ENCODE measurements at places on chromosomes 16 and 17.

DNA sequence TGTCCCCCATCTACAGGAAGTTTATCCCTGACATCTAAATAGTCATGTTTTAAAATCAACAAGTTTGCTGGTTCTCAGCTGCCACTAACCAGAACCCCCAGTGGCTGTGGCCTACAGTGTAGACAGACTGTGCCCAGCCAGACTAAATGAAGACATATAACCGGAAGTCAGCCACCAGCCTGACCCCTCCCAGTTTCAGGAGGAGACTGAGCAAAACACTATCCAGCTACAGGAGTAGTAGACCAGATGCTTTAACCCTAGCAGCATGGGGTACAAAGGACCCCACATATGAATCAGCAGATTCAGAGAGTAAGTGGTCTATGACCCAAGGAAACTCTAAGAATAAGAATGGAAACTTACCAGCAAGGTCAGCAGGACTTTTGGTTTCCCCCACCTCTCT lies 83.4 kb downstream of the HIC1 start:
- DNase-seq: no peak

DNA sequence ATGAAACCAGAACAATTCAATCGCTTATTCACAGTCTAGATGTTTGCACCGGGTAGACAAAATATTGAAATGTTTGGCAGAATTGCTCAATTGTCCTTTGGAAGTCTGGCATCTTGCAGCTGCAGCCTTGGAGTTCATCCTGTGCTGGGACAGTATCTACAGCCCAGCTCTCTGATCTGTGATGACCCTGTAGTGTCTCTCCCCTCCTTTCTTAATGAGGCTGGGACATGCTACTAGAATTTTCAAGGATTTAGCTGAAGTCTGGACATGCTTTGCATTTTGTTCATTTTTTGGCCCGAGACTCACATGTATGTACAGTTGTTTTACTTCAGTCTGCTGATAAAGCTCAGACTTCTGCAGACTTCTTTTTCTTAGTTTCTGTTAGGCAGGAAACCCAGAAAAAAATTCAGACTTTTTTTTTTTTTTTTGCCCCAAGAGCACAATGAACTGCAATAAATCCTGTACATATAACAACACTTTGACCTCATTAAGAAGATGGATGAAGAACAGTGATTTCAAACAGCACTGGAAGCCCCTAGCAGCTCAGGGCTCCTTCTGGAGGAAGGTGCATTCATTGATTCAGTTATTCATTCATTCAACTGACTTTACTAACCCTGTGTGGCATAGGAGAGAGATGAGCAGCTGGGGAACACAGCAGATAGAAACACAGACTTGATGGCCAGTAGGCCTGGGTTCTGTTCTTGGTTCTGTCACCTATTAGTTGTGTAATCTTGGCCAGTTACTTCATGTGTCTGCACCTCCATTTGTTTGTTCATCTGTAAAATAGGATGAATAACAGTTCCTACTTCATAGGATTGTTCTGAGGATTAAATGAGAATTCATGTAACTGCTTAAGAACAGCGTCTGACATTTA lies 210.0 kb downstream of the MAP2K4 start:
- no peak for DNase-seq

DNA sequence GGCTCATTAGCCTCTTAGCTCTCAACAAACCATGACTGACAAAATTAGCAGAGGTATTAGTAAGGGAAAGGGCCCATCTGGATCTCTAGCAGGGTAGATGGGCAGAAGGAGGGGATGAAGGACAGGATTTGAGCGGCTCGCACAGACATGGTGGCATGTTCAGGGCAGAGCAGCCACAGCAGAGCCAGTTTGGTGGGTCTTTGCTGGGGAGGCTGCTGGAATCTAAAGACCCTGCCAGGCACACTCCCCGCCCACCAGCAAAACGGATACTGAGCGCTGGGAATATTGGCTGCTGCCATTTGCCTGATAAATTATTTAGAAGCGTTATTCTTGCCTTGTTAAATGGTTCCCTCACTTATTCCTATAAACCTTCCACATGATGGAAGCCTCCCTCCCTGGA lies 20.7 kb upstream of the NAT9 start:
- no peak for DNase-seq

- no peak for DNase-seq
Measured at GRCh38 chr17:27240086-27240801, 53.7 kb upstream of the WSB1 start.

DNA sequence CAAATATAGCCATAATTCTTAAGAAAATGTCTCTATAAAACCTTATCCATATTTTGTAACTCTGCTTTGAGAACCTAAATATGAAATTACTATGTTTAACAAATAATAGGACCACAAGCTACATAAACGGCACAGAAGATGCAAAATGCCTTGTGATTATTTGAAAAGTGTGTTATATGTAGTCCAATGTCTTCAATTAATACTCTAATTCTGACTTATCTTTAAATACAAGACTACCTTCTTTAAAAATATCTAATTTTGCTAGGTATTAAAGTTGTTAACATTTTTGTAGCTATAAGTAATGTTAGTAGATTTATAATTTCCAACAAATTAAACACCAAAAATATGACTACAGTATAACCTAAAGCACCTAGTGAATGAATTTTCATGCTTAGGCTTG lies 17.0 kb downstream of the PSMD12 start:
- no peak for DNase-seq

GRCh38 chr17:54180950-54181349 lies 358.2 kb downstream of the KIF2B start:
- DNase-seq: no peak

DNA sequence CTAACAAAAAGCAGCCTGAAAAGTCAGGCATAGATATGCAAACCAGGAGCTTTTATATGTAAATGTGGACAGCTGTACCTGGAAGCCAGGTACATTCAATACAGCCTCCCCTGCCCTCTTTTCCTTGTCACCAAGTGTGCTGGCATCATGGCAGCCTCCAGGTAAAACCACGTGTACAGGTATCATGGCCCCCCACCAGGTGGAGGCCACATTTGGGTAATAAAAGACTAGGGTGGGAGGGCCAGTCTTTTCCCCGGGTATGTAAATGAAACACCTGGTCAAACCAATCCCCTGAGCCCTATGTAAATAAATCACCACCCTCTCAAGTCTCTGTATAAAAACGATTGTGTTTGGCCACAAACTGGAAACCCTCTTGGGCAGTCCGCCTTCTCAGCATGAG lies 226.4 kb upstream of the GOT2 start:
- DNase-seq: no peak

DNA sequence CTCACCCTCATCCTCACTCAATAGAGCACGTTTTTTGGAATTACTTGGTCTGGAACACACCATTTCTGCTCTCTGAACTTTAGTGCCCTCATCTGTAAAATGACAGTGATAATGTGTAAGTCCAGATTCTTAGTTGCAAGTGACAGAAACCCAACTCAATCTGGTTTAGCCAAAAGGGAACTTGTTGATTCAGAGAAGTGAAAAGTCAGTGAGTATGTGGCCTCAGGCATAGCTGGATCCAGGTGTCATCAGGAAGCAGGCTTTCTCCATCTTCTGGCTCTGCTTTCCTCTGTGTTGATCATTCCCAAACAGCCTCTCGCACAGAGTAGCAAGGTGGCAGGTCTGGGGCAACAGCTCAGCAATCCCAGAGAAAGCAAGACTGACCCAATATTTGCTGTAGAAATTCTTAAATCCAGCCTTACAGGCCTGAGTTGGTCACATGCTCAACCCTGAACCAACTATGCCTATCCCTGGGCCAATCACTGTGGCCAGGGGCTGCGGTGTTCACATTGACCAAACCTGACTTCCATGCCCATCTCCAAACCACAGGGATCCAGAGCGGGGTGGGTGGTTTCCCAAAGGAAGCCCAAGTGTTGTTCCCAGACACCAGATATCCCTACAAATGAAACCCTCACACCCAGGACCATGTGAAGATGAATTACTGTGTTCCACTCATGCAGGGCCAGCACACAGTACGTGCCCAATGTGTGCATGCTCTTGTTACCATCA lies 23.3 kb upstream of the ALKBH5 start:
- DNase-seq: no peak

GRCh38 chr16:69465881-69466280 lies 41.5 kb downstream of the CYB5B start:
- DNase-seq: no peak

DNA sequence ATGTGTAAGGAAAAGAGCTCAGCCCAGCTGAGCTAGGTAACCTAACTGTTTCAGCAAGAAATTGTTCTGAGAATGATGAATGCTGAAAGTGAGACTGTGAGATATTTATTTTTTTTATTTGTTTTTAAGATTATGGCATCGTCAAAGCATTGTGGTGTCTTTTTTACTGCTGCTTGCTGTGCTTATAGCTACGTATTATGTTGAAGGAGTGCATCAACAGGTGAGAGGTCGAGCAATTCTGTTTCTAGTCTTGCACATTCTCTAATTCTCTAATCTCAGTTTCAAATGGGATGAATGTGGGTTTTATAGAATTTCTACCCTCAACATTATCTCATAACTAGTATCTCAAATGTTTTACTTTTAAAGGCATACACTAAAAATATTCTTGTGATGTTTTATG lies 29.9 kb downstream of the VMP1 start:
- no peak for DNase-seq

- DNase-seq: no peak
Measured at GRCh38 chr17:40176754-40177110, 538 bp upstream of the RAPGEFL1 start.

DNA sequence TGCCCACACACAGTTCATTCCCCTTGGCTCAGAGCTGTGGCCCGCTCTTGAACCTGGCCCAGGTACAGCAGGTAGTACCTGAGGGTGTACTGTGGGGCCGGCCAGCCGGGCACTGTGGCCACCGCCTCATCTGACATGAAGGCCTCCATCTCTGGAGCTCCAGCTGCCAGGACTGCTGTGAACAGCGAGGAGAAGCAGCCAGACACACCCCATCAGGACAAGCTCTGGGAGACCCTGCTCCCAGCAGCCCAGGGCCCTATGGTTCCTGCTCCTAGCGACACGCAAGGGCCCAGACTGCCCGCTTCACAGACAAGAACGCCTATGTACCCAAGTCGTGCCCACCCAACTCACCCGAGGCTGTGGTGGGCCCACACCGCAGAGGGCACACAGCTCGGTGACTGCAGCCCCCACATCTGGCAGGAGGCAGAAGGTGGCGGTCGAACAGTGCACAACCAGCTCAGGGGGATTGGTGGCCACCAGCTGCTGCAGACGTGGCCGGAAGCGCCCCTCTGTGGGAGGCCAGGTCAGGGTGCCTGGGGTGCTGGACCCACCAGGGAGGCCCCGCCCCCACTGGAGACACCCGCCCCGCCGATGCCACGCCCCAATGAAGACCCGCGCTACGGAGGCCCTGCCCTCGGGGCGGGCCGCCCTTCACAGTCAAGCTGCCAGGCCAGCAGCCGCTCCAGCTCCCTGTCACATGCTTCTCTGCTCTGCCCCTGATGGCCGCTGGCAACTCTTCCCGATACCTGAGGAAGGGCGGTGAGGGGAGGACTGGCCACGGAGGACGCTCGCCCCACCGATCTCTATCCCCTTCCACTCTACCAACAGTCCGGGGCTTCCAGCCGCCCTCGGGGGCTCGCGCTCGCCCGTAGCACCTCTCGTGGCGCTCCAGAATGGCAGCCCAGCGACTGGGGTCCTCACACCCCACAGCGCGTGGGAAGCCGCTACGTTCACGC lies 1.1 kb upstream of the STUB1 start:
- DNase-seq: no peak

DNA sequence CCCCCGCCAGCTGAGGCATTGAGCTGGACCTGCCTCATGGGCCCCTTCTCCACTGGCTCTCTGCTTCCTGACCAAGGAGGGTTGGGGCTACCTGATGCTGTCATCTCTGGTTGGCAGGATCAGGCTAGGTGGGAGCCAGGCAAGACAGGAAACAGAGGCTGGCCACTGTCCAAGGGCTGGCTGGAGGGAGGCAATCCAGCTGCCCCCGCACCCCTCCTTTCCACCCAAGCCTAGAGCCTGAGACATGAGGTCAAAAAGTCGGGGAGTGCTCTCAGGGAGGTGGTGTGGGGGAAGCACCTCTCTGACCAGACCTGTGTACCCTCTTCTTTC lies 14.5 kb downstream of the NGFR start:
- no peak for DNase-seq

DNA sequence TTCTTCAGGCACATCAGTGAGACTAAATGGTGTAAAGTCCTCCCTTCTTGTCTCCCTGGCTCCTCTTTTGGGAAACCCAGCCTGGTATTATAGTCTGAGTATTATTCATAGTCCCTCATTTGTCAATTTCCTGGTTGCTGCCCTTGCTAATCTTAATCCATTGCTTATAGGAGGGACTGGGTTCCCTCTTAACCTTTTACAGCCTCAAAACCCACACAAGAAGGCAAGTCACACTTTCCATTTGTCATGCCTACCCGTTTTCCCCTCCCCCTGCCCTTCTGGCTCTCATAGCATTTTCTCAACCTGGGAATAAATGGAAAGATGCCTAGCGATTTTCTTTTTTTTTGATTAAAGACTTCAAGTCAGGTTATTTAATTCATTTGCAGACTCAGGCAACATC lies 124.8 kb downstream of the MAP2K6 start:
- DNase-seq: no peak

- DNase-seq: no peak
Measured at GRCh38 chr17:74822335-74822938, 37.2 kb downstream of the GRIN2C start.

DNA sequence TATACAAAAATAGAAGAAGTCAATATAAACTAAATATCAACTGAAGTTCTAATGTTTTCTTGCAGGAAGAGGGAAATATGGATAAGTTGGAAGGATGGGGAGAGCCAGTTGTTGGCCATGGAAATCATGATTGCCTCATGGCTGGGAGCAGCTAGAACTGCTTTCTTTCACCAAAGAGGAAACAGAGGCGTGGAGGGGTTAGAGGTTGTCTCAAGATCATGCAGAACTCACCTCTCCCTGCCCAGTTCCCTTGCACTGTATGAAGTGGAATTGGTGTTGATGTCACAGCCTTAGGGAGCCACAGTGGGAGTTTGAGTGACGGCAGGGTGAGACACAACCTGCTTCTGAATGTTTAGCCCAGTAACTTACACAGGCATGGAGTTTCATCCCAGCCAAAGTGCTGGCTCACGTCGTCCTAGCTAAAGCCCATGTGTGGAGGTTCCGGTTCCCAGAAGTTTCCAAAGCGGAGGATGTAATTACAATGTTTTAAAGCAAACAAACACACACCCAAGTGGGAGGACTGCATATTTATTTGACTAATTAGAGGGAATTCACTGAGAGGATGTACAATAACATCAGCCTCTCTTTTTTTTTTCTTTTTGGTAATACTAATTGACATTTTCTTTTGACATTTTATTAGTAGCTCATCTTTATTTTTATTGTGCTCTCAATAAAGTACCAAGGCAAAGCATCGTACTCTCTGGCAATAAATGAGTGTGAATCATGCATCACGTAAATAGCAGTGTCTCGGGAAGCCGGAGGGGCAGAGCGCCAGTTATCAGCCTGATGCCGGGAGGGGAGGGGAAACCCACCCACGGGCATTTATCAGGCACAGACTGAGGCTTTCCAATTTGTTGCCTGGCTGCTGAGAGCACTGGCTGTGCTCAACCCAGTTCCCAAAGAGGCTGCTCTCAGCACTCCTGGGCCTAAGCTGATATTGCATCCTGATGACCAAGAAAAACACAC lies 118.7 kb upstream of the CDH5 start:
- DNase-seq: no peak

GRCh38 chr17:72011561-72011960 lies 109.3 kb upstream of the SOX9 start:
- no peak for DNase-seq

GRCh38 chr17:73283841-73284282 lies 22.2 kb upstream of the CPSF4L start:
- no peak for DNase-seq

GRCh38 chr16:61590577-61590976 lies 445.7 kb downstream of the CDH8 start:
- DNase-seq: no peak

GRCh38 chr17:15651583-15652110 lies 32.1 kb upstream of the FBXW10B start:
- DNase-seq: no peak
